ENCODE measurements at places on chromosomes 2 and 18.
A peak's percentile ranks its signal among the peaks of the same experiment; 100 is the strongest.

- DNase-seq = no peak
Measured at GRCh38 chr2:241858206-241859016, at the start of gene PDCD1. PDCD1 (minus strand) TSS chr2:241858894; CDS start chr2:241858838, 56 bp downstream.

GRCh38 chr2:27182346-27182745 lies 29.5 kb upstream of the ATRAID start:
- DNase-seq = no peak

DNA sequence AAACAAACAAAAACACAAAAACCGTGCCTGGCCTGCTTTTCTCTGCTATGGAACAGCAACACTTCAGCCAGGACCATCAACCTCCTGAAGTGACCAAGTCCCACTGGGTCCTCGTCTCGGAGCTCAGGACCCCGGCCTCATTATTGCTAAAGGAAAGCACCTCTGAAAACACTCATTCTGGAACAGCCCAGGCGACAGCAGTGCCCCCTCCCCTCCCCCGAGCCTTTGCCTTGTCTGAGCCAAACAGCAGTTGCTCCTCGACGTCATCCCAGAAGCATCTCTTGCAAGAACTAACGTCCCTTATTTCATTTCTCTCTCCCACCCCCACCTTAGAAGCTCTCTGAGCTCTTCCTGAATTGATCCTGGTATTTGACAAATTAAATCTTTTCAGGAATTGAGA lies 27.4 kb downstream of the APCDD1 start:
- no peak for DNase-seq

GRCh38 chr2:232887171-232887850 lies 17.2 kb downstream of the SNORC start:
- DNase-seq = no peak

- no peak for DNase-seq
Measured at GRCh38 chr2:194363295-194363694, 1293.7 kb upstream of the SLC39A10 start.

- no peak for DNase-seq
Measured at GRCh38 chr2:95284886-95285541, 10.8 kb downstream of the PROM2 start.

DNA sequence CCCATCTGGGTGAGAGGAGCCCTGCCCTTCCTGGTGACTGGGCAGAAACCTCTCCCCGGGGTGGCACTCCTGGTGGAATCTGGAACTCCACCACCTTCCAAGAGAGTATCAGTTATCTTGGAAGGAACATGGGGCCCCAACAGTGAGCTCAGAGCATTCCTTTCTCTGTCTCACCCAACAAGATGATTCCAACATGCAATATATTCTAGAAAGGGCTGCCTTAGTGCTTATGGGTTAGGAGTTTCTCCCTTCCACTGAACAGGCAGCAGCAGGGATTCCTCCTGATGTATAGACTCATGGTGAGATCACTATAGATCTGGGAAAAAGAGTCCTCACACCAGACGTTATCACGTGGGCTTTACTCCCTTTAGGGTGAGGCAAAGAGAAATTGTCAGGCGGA lies 147.1 kb downstream of the COL4A4 start:
- DNase-seq = no peak

DNA sequence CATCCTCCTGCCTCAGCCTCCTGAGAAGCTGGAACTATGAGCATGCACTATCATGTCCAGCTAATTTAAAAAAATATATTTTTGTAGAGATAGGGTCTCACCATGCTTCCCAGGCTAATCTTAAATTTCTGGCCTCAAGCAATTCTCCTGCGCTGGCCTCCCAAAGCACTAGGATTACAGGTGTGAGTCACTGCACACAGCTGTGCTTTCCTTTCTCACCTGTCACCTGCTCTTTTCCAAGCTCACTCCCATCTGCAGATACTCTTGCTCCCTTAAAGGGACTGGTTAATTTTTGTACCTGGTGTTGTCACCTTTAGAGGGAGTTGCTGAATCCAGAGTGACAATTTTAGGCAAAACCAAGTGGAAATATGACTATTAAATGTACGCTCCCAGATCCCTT lies 178.2 kb downstream of the LOXHD1 start:
- DNase-seq = no peak

GRCh38 chr2:102668171-102668570 lies 48.8 kb downstream of the SLC9A2 start:
- DNase-seq = no peak

- no peak for DNase-seq
Measured at GRCh38 chr2:70471129-70471528, 82.5 kb downstream of the TGFA start.

DNA sequence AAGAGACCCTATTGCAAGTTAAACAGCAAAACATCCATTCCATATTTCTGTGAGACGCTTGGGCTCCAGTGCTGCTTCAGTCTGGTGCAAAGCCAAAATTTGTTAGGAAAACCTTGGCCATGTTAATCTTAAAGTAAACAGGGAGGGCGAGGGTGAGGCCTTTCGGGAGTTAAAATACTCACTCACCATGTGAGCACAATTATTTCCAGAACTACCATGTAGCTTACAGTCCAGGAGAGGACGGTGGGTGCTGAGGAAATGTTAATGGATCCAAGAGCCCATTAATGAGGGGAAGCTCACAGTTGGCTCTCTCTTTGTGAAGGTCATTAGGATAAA lies 286.4 kb downstream of the SLC8A1 start:
- no peak for DNase-seq

GRCh38 chr18:50268022-50268747 lies 1.9 kb upstream of the CFAP53 start:
- peak; percentile 62 for DNase-seq

DNA sequence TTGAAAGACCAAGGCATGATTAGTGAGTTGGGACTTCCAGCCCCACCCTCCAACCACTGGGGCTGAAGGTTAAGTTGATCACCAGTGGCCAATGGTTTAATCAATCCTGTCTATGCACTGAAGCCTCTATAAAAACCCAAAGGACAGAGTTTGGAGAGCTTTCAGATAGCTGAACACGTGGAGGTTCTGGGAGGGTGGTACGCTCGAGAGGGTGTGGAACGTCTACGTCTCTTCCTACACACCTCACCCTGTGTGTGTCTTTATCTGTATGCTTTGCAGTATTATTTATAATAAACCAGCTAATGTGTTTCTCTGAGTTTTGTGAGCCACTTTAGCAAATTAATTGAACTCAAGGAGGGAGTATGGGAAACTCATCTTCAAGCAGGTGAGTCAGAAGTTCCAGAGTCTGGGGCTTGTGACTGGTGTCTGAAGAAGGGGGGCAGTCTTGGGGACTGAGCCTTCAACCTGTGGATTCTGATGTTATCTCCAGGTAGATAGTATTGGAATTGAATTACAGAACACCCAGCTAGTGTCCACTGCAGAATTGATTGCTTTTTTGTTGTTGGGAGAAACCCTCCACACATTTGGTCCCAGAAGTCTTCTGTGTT lies 20.3 kb downstream of the ACTR3 start:
- no peak for DNase-seq

DNA sequence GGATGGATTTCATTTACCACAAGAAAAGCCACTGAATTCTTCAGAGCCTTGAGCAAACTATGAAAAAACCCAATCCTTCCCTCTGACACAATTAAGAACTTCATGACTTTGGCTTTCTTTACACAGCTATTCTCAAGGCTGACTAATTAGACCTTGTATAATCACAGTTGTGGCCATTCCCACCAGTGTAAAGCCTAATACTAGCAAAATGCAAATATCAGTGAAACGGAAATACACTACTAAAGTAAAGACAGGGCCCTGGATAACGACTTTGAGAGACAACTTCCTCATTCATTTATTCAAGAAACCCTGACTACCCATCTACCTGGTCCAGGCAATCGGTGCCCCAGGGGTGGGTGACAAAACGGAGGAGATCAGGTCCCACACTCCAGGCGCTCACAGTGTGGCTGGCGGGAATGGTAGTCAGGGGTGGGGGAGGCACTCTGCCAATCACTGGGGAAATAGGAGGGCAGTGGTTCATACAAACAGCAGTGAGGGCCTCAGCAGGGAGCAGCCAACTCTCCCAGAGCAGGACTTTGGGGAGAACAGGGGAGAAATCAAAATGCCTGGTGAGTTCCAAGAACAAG lies 28.1 kb downstream of the TMEM163 start:
- no peak for DNase-seq

DNA sequence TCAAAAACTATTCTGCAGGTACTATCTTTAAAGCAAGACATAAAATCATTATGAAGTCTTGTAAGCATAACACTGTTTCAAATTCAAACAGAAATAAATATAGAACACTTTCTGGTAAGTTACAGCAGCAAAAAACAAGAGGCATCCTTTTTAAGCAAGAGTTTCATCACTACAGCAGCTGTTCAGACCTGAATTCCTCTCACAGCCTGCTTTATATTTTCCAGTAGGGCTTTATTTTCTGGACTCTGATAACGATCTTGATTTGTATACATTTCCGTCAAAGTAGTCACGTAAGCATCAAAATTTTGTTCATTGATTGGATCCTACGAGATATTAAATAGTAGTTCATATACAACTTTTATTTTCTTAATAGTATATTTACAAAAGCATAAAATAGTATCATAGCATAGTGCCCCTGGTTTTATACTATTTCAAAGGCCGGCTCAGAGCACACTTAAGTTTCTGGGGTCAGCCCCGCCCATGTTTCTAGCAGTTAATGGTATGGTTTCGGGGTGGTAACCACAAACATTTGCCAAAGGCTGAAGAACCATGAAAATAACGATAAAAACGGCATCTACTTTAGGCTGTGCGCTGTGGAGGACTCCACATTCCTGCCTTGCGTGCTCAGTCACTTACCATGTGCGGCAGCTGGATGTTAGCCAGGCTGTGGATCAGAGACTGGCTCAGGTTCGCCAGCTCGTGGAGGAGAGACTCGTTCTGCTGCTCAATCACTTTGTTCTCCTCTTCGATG lies 47.5 kb upstream of the PXDN start:
- no peak for DNase-seq

- no peak for DNase-seq
Measured at GRCh38 chr18:54710074-54710899, 118.0 kb upstream of the RAB27B start.

GRCh38 chr18:211582-211981 lies 53.2 kb downstream of the USP14 start:
- no peak for DNase-seq

DNA sequence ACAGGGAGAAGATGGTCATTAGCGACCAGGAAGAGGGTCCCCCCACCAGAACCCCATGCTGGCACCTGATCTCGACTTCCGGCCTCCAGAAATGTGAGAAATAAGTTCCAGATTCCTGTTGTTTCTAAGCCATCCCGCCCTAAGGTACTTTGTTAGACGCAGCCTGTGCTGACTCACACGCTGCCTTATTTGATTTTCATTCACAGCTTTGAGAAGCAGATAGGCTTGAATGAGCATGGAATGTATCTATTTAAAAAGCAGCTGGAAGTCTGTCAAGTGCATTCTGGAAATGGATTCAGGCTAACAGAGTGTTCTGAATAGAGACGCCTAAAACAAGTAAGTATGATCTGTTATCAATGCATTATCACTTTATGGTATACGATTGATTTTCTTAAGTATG lies 8.3 kb upstream of the IL1R2 start:
- no peak for DNase-seq

DNA sequence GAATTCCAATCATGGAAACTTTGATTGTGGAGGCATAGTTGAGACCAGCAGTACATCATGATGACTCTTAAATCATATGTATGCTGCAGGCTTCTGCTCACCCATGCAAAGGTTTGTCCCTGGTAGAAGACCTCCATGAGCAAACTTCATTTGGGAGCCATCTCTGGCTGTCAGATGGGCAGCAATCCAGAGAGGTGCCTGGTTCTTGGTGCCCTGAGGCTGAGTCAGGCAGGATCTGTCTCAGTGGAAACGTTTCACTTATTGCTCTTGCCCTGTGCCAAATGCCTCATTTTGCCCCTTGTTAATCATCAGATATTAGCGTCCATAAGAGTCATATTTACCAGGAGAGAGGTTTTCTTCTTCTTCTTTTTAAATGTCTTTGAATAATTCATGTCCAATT lies 151.5 kb upstream of the CELF4 start:
- DNase-seq = no peak

GRCh38 chr2:127398239-127398590 lies 10.4 kb upstream of the MAP3K2 start:
- no peak for DNase-seq

- DNase-seq = no peak
Measured at GRCh38 chr18:47143899-47144485, 6.3 kb downstream of the HDHD2 start.

DNA sequence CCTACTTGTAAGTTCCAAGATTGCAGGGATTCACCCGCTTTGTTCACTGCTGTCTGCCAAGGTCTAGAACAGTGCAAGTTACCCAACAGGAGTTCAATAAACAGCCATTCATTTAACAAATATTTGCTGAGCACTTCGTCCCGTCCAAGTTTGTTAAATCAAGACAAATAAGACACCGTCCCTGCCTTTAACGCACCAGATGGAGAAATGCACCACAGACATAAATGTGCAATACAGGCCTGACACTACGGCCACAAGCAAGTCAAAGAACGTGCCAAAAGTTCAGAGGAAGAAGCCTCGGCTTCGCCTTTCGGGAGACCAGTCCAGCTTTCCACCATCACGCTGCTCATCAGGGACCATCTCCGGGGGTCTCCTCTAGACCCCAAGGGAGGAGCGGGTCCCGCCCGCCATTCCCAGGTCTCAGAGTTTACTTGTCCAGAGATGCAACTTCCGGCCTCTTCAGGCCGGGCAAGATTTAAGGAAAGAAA lies 429 bp downstream of the C2orf76 start:
- DNase-seq = no peak

GRCh38 chr2:42186945-42187632 lies 17.9 kb downstream of the EML4 start:
- DNase-seq = no peak

DNA sequence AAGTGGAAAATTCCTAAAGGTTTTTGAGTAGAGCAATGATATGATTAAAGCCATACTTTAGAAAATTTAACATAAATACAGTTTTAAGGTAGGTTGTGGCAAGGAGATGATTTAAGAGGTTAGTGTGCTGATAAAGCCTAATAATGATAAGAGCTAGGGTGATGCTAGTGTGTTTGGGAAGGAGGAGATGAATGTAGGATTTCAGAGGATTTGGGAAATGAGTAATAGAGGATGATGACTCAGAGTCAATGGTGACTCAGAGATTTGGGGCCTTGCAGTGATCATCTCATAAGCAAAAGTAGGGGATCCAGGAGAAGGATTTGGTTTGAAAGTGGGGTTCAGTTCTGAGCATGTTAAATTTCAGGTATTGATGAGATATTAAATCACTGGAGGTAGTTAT lies 23.3 kb downstream of the STAMBP start:
- DNase-seq = no peak

DNA sequence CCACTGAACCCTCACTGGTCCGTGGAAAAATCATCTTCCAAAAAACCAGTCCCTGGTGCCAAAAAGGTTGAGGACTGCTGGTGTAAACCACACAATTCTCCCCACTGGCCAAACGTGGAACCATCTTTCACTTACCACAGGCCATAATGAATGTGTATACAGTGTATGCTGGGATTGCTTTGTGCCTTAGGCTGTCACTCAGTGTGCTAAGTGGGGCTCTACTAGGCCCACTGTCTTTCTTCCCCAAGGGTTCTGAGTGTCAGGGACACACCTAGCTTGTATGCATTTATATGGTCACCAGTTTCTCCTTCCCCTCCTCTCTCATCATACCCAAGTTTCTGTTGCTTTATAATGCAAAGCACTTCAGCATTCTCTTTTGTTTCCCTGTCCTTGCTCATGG lies 27.2 kb downstream of the SCYGR8 start:
- no peak for DNase-seq

- DNase-seq = no peak
Measured at GRCh38 chr2:139805441-139805840, 1025.3 kb upstream of the NXPH2 start.

GRCh38 chr18:10285283-10285640 lies 169.2 kb upstream of the APCDD1 start:
- DNase-seq = no peak
